ENCODE measurements at places on chromosomes 2 and 18.

DNA sequence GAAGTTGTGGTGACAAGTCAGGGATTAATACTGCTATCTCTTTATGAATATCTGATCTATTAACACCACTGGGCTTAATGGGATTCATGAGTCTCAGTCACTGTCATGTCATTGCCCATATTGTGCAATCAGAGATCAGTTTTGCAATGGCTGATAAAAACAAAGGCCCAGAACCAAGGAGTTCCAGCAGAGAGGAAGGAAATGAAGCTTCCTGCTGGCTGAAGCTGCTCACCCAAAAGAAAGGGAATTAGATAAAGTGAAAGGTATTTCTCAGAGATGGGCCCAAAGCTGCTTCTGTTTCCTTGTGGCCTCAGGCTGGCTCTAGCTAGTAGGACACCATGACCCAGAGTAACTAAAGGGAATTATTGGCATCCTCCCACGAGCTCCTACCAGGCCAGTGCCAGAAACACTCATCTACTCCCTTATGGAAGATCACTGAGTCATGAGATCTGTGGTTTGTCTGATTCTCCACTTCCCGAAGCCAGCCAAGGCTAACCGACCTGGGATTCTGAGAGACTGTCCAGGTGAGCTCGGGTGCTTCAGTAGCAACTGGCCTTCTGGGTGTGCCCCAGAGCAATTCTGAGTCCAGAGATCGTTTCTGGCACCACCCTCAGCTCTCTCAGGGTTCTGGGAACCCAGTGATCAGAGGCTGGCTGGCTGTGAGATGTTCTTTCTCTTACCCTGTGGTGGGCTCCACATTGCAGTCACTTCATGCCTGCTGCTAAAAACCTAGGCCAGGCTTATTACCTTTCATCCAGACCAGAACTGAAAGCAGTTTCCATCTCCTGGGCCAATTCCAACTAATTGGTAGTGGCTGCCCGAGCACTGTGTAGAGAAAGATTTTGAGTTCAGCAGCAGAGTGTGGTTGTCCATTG is 129.5 kb upstream of the PELI1 start:
- peak; percentile 77 for DNase-seq

DNA sequence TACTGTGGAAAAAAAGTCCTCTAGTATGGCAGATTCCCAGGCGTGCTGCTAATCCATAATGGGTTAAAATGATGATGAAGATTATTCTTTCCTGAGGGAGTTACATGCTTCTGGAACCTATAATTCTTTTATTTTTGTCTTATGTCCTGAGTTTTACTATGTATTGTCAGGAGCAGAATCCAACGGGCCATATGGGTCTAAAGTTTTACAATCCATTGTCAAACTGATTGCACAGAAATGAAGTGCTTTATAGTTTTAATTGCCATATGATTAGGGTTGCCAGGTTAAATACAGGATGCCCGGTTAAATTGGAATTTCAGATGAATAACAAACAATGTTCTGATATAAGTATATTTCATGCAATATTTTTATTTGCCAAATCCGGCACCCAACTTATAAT is 100.9 kb upstream of the MAP3K20 start:
- no peak for DNase-seq

GRCh38 chr2:36271266-36271665 is 84.3 kb upstream of the CRIM1 start:
- no peak for DNase-seq

GRCh38 chr2:45127891-45128290 is 118.6 kb upstream of the SIX2 start:
- DNase-seq: no peak

- no peak for DNase-seq
Observed at GRCh38 chr18:50427896-50428295, 53.0 kb downstream of the SKA1 start.

GRCh38 chr2:27078267-27079194 is at the start of gene EMILIN1:
TSS of gene EMILIN1 (plus strand) at chr2:27078615. CDS start at chr2:27079066, 451 bp downstream.
- DNase-seq: no peak

- DNase-seq: no peak
Observed at GRCh38 chr2:171568089-171568488, 45.8 kb downstream of the CYBRD1 start.

DNA sequence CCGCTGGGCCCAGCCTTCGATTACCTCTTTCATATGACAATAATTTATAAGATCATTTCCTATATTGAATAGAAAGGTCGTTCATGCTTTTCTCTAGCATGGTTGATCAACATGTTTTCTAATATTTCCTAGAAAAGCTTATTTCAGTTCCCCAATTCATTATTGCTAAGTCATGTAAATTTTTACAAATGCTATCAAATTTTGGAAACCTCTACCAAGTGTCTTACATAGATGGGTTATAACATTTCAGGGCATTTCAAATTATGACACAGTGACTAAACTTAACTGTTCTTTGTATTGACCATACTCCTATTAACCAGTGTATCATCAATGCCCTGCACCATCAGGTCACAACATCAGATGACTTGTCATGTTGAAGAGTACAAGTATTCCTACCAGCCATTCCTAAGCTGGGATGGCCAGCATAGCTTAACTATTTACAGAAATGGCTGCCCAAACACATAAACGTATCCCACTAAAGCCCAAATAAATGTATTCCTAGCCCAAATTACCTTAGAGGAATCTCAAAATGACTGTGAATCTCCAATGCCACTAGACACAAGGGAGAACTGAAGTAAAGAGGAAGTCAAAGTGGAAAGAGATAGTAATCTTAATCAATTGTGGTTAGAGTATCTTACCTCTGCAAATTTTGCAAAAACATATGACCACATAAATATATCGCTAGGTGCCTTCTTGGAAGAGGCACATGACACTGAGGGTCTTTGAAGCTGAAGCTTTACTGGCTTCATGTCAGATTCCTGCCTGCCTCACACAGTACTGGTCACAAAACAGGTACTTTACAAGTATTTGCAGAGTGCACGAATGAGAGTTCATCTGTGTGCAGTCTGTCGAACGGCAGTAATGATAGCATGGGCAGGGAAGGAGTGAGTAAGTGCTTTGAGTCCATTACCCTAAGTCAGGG is 87.3 kb upstream of the TLK1 start:
- no peak for DNase-seq

DNA sequence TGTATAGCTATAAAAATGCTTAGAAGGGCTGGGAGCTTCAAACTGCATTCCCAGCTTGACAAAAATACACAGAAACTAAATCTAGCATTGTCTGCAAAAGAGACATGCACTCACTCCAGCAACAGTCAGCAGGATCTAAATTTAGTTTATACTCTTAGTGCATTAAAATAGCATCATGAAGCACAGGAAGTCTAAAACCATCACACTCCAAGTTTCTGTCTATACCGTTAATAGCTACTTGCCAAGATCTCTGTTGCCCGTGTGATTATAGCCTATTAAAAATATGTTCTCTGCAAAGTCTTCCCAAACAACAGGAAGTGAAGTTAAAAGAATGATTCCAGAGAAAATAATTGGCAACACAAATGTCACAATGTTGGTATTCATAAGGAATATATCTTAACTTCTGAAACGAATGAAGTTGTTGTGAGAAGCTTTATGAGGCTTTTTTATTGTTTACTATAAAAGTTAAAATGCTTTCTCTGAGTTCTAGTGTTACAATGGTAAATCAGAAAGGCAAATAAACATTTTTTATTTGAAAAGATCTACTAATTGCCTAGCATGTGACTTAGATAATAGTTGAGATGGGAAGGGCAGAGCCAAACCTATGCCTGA is 184.2 kb downstream of the ZNF385B start:
- DNase-seq: no peak
